NCI-H526 treated with DMSO at 0.1 percent for 48 hours (cell line): ENCODE measurements at places on chromosomes 5 and 9.

DNA sequence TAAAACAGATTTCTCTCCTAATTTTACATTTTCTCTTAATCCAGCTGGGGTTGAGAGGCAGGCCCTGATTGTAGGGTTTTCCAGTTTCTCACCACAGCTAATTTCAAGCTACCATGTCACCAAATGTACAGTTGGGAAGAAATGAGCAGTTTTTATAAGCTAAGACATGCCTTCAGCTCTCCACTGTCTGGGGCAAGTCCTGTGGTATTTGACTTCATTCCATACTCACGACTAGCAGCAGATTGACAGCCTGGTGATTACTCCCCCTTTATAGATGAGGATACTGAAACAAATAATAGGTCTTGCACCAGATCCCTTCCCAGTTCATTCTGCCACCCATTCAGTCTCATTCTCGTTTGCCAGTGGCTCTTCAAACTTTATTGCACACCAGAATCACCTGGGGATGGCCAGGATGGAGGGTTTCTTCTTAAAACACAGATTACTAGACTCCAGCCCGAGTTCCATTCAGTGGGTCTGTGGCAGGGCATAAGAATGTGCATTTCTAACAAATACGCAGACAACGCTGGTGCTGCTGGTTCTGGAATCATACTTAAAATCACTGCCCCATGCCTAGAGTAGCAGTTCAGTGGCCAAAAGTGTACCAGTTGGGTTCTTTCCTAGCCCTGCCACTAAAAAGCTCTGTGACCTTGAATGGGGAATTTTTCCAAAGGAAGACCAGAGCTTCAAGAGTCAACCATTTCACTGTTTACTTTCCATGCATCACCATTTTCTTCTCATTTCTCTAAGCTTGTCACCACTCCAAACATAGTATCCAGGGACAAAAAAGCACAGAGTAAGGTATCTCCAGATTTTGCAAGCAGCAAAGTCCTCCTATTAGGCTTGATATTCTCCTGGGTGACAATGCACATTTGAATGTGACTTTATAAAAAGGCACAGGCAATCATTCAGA lies 64.3 kb downstream of the CSNK1A1 start:
- no peak for DNase-seq

- DNase-seq, result no peak
Measured at GRCh38 chr5:90866915-90867731, 308.5 kb downstream of the ADGRV1 start.

DNA sequence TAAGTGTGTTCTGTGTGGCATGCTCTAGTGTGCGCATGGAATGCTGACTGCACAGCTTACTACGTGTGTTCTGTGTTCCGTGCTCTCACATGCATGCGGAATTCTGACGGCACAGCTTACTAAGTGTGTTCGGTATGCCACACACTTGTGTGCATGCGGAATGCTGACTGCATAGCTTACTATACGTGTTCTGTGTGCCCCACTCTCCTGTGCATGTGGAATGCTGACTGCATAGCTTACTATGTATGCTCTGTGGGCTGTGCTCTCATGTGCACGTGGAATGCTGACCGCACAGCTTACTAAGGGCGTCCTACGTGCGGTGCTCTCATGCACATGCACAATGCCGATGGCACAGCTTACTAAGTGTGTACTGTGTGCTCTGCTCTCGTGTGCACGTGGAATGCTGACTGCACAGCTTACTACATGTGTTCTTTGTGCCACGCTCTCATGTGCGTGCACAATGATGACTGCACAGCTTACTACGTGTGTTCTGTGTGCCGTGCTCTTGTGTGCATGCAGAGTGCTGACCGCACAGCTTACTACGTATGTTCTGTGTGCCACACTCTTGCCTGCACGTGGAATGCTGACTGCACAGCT lies 548.9 kb downstream of the IRX1 start:
- no peak for DNase-seq

- DNase-seq, result no peak
Measured at GRCh38 chr9:113953531-113953930, 77.4 kb downstream of the ZNF618 start.

DNA sequence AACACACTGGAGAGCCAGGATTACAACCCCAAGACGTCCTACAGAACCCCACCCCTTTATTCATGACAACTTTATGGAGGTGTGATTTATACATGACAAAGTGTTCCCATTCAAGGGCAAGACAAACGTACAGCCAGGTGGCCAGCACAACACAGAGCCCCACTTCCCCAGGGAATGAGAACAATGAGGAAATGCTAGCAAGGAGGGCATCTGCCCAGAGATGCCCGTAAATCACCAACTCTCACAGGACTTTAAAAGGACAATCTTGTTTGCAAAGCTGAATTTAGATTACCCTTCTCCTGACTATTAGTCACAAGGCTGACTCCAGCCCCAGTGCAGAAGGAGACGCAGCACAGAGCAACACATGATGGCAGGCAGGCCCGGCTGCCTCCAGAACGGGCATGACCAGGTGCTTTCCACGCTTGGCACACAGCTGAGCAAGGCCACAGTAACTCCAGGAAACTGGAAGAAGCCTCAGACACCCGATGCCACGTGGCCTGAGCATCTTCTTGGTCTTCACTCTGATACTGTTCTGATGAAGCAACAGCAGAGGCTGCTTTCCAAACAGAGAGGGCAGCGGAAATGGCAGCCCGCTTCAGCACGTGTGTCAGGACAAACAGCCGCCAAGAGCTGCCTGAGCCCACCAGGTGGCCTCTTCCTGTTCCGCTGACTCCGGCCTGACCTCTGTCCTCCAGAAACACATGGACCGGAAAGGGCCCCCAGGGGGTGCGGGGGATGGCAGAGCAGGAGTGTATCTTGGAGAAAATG lies 51.4 kb downstream of the ROR2 start:
- DNase-seq, result peak; percentile 68

- DNase-seq, result no peak
Measured at GRCh38 chr5:167633931-167634341, 657.5 kb upstream of the WWC1 start.

DNA sequence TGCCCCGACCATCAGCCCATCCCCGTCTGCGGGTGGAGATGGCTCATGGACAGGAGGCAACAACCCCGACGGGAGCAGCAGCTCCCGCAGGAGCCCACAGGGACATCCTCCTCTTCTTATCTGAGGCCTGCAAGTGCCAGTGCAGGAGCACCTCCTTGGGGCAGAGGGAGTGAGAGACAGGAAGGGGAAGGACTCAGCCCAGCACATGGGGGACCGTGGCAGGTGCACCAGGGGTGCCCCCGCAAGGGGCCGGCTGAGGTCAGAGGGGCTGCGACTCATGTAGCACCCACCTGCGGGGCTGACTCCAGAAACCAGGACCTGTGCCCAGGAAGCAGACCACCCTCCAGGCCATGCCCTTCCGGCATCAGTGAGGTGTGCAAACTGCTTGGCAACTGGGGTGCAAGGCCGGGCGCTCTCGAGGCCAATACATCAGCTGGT lies 259.8 kb upstream of the ADAMTS16 start:
- DNase-seq, result no peak

GRCh38 chr5:110852541-110852940 lies 113.7 kb downstream of the SLC25A46 start:
- DNase-seq, result no peak

DNA sequence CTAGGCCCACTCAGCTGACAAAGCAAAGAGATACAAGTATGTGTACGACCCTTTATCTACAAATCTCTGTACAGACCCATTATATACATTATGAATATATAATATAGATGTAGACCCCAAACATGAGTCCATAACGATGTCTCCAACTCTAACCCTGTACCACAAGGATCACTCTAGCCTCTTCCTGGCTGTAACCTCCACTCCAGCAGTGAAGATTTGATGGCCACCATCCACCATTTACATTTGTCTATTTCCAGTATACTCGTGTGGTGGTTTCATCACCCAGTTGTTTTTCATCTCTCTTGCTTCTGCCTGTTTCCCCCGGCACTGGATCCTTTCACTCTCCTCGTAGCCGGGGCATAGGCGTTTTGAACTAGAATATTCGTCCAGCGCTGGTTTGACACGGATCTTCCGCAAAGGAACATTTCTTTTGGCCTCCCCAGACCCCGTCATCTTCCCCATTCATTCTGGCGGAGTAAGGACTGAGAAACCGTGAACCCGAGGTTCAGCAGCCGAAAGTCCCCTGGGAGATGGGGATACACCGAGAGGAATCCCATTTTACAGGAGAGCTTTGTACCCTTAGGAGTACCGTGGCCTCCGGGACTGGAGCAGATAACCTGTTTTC lies 828 bp upstream of the TRIO start:
- no peak for DNase-seq

GRCh38 chr9:78021697-78022096 lies 9.9 kb downstream of the GNAQ start:
- DNase-seq, result no peak

- DNase-seq, result no peak
Measured at GRCh38 chr5:177382423-177383029, 1.7 kb upstream of the SLC34A1 start.

DNA sequence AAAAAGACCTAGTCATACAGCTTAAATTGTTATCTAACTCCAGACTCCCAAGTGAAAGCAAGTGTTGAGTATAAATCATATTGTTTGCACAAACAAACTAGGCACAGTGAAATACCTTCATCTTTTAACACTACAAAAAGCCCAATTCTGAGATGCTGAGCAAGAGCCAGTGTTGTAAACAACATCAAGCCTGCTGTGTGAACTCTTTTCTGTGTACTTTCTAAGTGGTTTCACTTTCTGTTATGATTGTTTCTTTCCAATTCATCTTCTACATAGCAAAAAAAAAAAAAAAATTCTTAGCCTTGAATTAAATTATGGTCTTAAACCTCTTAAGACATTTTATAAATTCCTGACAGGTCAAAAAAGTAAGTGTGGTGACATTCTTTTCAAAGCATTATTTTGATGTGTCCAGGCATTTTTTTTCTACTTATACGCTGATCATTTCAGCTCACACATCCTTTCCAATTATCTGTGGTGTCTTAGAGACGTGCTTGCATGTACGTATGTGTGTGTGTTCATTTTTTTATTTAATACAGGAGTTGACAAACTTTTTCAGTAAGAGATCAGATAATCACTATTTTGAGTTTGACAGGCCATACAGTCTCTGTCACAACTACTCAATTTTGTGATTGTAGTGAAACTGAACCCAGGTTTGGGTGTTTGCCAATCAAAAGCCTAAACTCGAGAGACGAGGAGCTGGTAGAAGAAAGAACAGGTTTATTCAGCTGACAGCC lies 556.1 kb downstream of the CDH9 start:
- DNase-seq, result no peak

DNA sequence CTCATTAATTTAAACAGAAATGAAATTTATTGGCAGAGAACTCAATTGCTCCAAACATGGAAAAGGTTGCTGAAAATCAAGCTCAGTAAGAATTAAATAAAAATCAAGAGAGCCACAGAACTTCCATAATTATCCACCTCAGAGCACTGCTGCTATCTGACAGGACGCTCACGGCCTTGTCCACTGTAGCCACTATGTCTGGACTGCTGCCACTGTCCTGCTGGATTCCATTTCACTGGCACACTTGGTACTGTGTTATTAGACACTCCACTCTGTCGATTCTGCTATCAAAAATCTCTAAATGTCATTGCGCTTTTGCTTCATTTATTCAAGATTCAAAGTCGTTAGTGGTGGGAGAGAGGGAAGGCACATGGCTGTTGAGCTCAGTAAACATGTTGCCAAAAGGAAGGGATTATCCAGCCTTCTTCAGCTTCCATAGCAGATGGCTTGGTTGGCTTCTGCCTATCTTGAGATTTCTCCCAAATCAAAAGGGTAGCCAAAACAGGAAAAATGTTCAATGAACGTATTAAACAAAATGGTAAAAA lies 815.0 kb downstream of the CDH18 start:
- DNase-seq, result no peak

DNA sequence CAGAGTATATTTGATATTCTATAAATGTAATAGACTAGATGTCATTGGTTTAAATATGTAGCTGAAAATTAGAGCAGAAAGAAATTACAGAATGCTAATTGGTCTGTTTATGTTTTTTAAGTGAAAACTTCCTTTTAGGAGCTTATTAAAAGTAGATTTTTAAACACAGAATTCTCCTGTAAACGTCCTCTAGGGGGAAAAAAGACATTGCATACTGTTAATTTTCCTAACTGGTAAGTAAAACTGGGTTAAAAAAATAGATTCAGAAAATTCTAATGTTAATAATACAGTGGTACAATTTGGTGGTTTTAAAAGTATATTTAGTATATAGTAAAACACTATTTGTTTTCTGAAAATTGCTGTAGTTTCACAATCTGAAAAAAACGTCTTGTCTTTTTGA lies 59.8 kb downstream of the ZCCHC7 start:
- DNase-seq, result no peak

GRCh38 chr5:39283231-39283818 lies 64.0 kb upstream of the FYB1 start:
- DNase-seq, result peak; percentile 88

GRCh38 chr9:9820436-9820835 lies 792.4 kb downstream of the PTPRD start:
- DNase-seq, result no peak

- no peak for DNase-seq
Measured at GRCh38 chr9:78676623-78677022, 379.7 kb downstream of the PSAT1 start.

DNA sequence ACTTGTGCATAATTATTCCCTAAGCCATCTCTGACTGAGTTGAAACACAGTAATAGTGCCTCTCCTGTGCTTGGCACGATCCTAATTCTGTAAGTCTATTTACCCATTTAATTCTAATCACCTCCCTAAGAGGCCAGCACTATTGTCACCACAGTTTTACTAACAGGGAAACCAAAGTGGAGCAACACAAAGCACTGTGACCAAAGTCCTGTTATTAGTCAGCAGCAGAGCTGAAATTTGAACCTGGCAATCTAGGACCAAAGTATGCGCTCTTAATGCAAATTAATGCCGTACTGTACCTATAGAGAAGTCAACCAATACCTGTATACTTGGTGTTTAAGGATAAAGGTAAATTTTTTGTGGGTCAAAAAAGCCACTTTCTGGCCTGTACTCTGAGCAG lies 77.1 kb upstream of the CNTLN start:
- DNase-seq, result no peak

DNA sequence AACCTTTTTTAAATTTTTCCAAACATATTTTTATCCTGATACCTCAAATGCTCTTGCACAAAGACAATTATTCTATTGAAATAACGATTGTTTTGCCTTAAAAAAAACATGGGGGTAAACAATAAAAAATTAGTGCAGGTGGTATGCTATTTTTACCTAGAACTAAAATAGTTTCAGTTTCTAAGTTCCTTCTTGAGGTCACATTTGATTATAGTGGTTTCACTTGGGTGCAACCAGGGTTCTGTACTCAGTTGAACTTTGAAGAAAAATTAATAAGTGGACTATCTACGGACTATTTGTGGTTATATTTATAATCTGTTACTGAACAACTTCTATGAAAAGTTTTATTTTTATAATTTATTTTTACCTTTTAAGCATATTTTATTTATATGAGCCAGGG lies 387.1 kb upstream of the IZUMO3 start:
- DNase-seq, result no peak

- no peak for DNase-seq
Measured at GRCh38 chr5:1919750-1920149, 37.0 kb upstream of the IRX4 start.

GRCh38 chr5:56091664-56092063 lies 96.9 kb upstream of the IL6ST start:
- no peak for DNase-seq

GRCh38 chr5:73796164-73797131 lies 170.5 kb downstream of the ARHGEF28 start:
- no peak for DNase-seq

- DNase-seq, result peak; percentile 53
Measured at GRCh38 chr9:1939926-1940368, 75.2 kb upstream of the SMARCA2 start.

- no peak for DNase-seq
Measured at GRCh38 chr5:4941161-4941560, 199.0 kb upstream of the ADAMTS16 start.

GRCh38 chr9:123003466-123003865 lies 30.0 kb upstream of the GPR21 start:
- no peak for DNase-seq

- peak; percentile 90 for DNase-seq
Measured at GRCh38 chr9:35102769-35103659, at the start of gene STOML2. Gene STOML2, minus strand, starts transcription at chr9:35103131. Its CDS starts 37 bp downstream, at chr9:35103094.
